Right cardiac atrium (tissue), 5 donors: ENCODE measurements at places on chromosomes 3 and 15. TPM values are rescaled to one million over a fixed set of nuclear protein-coding genes. Genes with fewer than 3 reads are reported as not detected.

The NCBP2 gene
- 37.5 TPM for total RNA-seq

The ATP13A5 gene
- total RNA-seq, result not detected

The TUSC7 gene
- total RNA-seq, result not detected

The HHLA2 gene
- not detected for total RNA-seq

The CKMT1A gene
- 0.40 TPM for total RNA-seq

The PTX3 gene
- total RNA-seq, result 0.20 TPM

The C15orf40 gene
- 16.0 TPM for total RNA-seq

The DUOXA1 gene
- total RNA-seq, result 0.72 TPM

The CCR5 gene
- total RNA-seq, result 0.89 TPM

The CHST13 gene
- total RNA-seq, result 0.59 TPM

The LSAMP gene
- total RNA-seq, result 6.2 TPM

The DUOXA2 gene
- not detected for total RNA-seq

DNA sequence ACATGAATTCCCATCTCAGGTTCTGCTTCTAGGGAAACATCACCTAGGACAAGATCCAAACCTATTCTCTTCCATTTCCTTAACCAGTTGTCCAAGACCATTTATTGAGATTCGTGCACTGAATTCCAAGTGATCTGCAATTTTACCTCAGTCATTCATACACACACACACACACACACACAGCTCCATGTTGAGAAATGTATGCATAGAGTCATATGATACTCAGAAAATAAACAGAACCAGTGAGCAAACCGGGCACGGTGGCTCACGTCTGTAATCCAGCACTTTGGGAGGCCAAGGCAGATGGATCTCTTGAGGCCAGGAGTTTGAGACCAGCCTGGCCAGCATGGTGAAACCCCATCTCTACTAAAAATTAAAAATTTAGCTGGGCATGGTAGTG, 6.1 kb upstream of the KPNA1 start:
- DNase-seq, result no peak

DNA sequence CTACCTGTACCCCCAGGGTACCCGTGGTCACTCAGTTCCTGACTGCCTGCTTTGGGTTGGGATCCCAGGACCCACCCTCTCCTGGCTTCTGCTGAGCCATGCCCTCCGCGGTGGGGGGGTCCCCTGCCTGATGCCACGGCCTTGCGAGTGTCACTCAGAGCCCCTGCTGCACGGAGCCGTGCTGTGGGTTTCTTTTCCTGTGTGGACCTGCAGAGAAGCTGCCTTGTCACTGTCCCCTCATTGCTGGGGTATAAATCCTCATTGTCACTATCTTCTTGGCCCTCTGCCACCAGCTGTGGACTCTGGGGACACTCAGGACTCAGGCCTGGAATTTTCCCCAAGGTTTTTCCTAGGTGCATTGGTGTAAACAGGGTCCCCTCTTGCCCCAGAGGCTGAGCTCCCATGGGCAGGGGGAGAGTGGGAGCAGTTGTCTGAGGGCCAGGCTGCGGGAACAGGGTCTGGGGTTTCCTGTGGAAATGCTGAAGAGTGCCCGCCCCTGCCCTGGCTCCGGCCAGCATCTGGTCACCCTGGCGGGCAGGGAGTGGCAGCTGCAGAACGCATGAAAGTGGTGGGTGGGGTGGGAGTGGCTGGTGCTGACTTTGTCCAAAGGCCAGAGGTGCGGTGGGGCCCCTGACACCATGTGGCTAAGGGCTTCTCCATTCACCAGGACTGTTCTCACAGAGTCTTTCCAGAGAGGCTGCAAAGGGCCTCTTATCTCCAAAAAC, 191.7 kb downstream of the GOLGA6L6 start:
- DNase-seq, result peak; percentile 51

DNA sequence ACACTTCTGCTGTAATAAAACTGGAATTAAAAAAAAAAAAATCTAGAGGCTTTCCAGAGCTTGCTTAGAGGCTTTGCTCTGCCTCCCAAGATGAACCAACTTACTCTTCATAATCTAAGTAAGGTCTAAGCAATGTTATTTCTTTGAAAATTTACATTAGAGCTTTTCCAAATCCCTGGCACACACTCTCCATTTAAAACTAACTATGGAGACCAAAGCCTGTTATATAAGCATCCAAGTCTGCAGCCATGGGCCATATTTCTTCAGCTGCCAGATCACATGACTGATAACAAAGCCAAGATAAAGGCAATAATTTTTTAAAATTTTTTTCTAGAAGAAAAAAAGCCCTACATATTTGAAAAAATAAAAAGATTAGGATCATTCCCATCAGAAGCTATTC, 55.0 kb upstream of the ARHGEF3 start:
- no peak for DNase-seq

GRCh38 chr3:123281929-123282328, 80.2 kb downstream of the SEC22A start:
- DNase-seq, result no peak

DNA sequence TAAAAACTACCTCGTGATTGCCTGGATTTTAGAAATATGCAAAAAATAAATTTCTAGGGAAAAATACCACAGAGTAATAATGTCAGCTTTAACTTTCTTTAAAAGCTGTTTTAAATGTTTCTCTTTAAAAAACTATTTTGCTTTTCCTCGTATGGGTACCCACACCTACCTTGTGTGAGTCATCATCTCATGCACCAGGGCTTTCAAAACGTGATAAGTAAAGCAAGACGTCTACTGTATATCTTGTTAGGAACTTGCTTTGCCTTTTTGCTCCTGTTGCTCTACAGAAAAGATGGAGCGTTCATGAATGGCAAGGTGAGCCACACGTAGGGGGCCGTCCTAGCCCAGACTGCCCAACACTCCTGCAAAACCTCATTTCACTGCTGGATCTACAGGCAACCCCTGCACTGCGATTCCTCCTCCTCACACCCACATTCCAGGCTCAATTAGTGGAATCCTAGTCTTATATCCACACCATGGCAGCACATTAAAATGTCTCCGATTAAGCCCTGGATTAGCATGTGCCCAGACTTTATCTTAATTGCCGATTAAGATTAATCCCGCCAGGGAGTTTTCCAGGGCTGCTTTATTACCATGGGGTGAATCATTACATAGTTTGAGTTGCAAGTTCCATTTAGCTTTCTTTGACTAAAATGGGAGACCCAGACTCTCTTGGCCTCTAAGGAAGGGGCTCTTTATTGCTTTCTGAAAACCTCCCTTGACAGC, 293.6 kb upstream of the ICE2 start:
- DNase-seq, result no peak

DNA sequence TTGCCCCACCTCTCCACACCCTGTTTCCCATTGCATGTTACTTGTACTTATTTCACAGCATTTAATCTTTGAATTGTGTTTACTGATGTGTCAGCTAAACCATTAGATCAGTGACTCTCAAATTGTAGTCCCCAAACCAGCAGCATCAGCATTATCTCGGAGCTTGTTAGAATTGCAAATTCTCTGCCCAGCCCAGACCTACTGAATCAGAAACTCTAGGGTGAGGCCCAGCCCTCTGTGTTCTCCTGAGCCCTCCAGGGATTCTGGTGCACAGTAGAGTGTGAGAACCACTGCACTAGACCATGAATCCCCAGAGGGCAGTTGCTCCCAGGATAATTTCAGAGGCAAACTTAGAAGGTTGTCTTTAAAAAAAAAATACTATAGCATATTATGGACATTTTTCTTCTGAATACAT, 13.0 kb downstream of the PLD1 start:
- DNase-seq, result no peak

- DNase-seq, result no peak
These were observed 218.6 kb upstream of the LRRFIP2 start for GRCh38 chr3:37392957-37393356.

DNA sequence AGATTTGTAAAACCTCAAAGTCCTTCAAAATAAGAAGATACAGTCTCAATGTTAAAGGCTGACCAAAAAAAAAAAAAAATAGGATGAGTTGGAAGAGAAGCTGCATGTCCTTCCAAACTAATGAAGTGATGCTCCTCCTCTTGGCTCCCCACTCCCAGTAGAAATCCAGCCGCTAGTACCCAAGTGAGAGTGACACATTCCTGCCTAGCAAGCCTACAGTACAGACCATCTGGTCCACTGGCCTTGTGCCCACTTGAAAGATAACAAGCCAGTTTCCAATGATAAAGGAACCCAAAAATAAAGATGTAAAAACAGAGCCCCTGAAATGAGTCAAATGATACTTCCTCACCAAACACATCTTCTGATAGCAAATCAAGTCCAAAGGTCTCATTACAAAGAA, 258.7 kb upstream of the NSMCE3 start:
- DNase-seq, result no peak

- DNase-seq, result peak; percentile 91
These were observed 121.9 kb upstream of the PHLDB2 start for GRCh38 chr3:111737047-111737705.
